ENCODE measurements at places on chromosomes 12 and 14.

DNA sequence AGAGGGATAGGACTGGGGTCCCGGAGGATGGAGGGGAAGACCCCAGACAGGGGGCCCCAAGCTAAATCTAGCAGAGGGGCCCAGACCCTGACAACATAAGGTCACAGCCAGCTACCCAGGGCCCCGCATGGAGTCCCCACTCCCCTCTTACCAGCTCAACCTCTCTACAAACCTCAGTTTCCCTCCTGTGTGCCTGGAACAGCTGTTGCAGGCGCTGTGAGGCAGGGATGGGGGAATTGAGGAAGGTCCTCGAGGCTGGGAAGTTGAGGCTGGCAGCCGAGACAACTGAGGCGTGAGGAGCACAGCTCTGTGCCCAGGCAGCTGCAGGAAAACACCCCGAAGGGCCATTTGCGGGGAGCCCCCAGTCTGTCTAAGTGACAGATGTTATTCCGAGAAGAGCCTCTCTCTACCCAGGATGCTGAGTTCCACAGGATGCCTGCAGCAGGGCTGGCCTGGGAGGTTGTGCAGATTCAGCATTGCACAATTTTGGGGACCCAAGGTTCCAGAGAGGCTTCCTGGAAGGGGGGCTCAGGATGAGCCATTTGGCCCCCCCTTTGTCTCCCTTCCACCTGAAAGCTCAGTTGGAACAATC lies 42.7 kb upstream of the NCOR2 start:
- no peak for DNase-seq

DNA sequence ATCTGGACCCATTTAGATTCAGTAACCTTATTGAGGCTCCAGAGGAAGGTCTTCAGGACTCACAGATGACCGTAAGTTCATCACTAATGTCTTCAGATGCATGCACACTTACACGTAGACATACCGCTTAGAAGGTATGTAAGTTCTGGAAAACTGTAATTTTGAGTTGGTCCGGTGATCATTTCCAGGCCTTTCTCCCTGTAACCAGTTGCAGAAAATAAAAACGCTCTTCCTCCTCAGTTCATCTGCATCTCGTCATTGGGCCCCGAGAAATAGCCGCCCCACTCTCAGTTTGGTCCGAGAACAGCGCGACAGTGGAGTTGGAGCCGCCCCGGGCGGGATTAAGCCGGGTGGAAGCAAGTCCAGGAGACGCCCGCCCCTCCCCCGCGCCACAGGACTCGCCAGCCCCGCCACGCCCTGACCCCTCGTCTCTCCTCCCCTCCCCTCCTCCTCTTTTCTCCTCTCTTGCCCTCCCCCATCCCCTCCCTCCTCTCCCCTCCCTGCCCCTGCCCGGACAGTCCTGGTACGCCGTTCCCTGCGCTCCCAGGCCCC lies 83.7 kb downstream of the TNFAIP2 start:
- DNase-seq, result no peak

DNA sequence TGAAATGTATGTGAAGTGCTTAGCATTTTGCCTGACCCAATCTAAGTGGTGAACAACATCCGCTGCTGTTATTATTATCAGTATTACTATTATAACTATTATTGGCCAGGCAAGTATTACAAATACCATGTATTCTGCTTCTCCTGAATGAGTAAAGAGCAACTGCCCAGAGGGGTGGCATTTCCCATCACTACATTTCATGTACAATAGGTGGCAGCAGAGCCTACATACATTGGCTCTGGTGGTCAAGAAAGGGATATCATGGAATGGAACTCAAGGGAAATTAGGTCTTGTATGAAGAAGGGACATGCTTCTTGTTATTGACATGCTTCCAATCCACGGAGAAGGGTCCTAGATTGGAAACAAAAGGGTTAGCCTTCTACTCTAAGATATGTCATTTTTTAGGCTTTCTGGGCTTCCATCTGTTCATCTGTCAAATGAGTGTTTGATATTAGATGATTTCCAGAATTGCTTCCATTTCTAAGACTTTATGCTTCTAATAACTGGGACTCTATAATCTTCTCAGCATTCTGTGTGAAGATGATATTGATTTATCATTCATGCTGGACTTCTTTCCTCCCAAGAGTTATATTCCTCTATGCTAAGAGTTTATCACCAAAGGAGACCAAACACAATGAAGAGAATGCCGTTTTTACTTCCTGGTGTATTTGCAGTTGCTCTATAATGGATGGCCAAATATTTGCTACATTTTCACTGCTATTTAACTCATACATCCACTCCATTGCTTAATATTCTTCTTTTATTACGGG lies 239.1 kb downstream of the SSPN start:
- peak; percentile 57 for DNase-seq

GRCh38 chr12:110548678-110549077 lies 34.4 kb downstream of the PPTC7 start:
- no peak for DNase-seq

DNA sequence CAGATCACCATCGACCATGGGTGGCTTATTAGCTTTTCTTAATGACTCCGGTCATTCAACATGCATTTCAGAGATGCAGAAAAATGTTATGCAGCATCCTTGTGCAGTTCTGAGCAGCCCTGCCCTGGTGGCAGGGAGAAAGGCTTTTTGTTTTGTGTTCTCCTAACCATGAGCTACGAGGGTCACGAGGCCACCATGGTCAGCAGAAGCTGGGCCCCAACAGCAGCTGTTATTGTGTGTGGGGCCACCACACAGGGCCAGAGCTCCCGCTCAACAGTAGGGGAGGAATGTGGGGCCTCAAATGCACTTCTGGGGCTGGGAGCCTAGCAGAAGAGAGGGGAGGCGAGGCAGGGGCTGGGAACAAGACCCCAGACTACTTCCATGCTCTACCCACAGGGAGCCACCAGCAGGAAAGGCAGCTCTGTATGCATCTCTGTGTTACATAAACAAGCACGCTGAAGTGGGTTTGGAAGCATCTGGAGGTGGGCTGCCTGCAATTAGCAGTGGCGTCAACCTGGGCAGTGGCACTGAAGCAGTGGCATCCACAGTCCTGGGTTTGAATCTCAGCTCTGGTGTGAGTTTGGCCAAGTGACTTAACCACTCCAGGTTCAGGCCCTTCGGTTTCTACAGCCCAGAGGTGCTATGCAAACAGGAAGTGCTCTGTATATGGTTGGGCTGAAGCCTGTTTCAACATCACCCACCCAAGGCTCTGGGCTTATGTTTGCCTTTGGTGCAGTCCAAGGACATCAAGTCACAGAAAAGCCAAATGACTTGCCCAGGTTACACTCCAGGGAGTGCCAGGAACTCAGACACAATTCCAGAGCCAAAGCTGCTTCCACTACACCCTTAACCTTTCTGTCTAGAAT lies 16.3 kb downstream of the GLTP start:
- no peak for DNase-seq

- DNase-seq, result no peak
Observed at GRCh38 chr12:121214855-121215745, 5.2 kb downstream of the P2RX4 start.

GRCh38 chr12:95216711-95217376 lies 423 bp downstream of the FGD6 start:
- DNase-seq, result peak; percentile 48

DNA sequence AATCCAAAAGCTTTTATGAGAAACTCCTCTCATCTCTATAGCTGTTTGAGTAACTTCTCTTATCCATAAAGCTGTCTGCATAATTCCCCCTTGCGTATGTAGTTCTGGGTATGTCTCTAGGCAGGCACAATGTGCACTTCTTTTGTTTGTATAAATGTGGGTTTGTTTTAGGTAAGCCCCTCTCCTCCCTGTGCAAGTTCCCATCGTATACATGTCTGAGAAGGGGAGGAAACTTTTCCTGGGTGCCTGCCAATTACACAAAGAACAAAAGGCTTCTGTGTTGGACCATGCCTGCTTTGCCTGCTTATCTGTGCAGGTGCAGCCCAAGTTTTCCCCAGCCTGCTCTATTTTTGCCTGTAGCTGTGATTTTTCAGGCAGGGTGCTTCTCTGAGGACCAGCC lies 96.7 kb downstream of the CCER1 start:
- DNase-seq, result no peak

GRCh38 chr12:49349266-49349665 lies 2.6 kb downstream of the DNAJC22 start:
- DNase-seq, result no peak

- DNase-seq, result no peak
Observed at GRCh38 chr14:55410876-55411275, 754 bp downstream of the ATG14 start.

DNA sequence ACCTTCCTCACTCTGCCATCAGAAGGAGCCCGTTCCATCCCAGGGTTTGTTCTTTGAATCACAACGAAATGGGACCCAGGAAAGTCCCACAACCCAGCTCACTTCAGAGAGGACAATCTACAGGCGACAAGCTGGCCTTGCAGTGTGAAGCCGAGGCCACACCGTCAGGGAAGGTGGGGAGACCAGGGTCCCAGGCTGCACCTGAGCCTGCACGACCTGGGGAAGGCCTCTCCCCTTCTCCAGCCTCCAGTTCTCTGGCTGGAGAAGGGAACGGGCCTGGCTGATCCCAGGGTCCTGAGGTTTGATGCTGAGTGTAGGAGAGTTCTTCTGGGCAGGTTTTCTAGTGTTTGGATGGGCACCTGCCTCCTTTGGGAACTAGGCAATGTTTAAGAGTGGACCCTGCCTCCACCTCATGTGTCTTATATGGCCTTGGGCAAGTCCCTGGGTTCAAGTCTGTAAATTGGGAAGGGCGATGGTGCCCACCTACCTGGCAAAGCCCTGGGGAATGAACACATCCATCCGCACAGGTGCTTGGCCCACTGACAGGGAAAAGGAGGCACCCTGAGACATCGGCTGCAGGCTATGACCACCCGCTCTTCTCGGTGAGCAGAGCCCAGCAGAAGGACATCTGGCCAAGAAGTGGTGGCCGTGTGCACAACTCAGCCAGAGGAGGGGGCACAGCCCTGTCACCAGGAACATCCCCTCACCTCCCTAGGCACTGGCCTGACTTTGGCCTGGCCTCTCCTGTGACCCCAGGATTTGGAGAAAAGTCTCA lies 77.9 kb upstream of the BCL11B start:
- DNase-seq, result no peak

- DNase-seq, result no peak
Observed at GRCh38 chr14:79631276-79631675, 580.0 kb downstream of the DIO2 start.

DNA sequence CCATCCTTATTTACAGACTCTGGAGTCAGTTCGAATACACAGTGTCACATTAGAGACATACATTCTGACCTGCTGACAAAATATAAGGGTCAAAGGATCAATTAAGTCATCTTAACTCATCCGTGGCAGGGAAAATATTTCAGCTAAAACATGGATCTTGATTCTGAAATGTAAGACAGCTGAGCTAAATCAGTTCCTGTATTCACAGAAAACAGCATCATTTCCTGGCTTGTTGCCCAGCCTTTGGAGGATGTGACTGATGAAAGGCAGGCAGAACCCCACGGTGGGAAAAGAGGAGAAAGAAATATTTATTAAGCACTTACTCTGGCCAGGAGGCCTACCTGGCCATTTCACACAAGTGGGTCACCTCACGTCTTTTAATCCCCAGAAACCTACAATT lies 101.9 kb downstream of the GAS2L3 start:
- DNase-seq, result no peak

GRCh38 chr12:39763890-39764169 lies 144.2 kb upstream of the ABCD2 start:
- DNase-seq, result no peak

DNA sequence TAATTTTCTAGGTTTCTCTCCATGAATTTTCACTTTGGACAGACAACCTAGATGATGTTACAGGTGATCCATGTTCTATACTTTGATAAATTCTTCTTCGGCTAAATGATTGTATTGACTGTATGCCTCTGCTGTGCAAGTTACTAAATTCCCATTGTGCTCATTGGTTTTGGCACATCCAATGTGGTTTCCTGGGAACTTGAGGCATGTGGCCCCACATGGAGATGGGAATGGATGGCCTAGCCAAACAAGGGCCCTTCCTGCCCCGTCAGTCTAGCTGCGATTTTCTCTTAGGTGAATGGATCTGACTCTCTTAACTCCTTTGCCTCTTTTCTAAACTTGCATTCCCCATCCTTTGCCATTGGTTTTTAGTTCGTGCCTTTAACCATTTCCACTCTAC lies 186.2 kb downstream of the PELI2 start:
- DNase-seq, result no peak

GRCh38 chr14:38107216-38107631 lies 100.5 kb upstream of the SSTR1 start:
- no peak for DNase-seq

- DNase-seq, result no peak
Observed at GRCh38 chr12:117098361-117099217, 627 bp downstream of the TESC start.

DNA sequence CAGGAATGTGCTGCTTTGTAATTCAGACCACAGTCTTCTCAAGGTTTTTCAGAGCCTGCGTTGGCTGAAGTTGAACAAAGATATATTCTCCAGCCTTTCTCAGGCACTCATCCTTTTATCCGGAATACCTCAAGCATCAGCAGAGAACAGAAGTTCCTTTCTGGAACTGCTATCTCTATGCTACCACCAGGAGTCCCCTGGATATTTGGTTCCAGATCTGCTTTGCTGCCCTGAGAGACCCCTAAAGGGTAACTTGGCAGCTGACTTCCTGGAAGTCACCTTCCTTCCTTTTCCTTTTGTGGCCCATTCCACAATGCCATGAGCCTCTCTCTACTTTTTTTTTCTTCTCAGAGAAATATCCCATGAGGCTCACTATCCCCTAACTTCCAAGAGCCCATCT lies 188.2 kb downstream of the PLCZ1 start:
- DNase-seq, result no peak

DNA sequence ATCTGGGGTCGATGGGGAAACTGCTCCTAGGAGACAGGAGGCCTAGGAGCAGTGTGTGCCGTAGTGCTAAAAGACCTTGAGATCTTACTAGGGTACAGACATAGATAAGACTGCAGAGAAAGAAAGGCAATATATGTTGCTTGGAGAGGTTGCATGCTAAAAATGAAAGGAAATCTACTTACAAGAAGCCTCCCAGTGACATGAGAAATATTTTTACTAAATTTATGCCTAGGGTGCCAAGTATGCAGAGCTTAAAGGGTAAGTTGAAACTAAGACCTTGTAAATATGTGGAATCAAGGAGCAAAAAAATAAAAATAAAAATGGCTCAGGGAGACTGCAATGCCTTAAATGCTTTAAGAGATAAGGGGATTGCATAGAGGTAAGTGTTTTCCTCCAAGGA lies 74.8 kb downstream of the PDE6H start:
- no peak for DNase-seq

- no peak for DNase-seq
Observed at GRCh38 chr14:28116716-28117115, 649.9 kb upstream of the FOXG1 start.

DNA sequence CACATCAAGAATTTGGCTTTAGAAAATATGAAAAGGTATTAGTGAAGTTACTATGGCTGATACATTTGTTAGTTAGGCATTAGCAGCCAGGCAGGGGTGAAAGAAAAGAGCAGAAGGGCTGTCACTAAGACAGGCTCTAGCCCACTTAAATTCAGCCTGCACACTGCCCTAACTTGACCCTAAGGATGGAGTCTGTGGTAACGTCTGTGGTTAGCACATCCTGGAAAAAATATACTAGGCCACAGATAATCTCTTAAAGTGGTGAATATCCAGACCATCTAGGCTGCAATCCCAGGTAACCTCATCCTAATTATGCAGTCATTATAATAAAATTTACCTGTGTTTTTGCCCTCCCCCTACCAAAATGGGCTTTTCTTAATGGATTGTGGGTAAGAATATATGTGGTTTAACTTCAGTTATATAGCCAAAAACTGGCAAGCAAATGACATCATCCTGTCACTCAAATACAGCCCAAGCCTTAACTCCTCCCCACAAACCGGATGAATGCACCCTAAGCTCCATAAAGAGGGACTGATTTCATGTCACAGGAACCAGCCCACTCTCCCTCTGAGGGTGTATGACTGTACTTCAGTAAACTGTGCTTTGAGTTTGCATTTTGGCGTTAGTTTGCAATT lies 440.9 kb downstream of the LRFN5 start:
- DNase-seq, result no peak

Data from NCI-H1930 (cell line).